ENCODE measurements at places on chromosomes 16 and 17.

DNA sequence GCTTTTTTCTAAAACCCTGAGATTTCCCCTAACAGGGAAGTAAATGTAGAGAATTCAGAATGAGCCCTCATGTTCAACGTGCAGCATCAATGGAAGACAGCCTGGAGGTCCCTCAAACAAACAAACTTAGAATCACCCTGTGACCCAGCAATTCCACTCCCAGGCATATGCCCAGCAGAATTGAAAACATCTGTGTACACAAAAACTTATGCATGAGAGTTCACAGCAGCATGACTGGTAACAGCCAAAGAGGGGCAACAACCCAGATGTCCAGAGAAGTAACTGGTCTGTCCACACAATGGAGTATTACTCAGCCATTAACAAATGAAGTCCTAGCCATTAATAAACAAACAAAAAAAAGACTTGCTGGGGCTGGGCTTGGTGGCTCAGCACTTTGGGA lies 252.7 kb downstream of the PARN start:
- no peak for DNase-seq

DNA sequence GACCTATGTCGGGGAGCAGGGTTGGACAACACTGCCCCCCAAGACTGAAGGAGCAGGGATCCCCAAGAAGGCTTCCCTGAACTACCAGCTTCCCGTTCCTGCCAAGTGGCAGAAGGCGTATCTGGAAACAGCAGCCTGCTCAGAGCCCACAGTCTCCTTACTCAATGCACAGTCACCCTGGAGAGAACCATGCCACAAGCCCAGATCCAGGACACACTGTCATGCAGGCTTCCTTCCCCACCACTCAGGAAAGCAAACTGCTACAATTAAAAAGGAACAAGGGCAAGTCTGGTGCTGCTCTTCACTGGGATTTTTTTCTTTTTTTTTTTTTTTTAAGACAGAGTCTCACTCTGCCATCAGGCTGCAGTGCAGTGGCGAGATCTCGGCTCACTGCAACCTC lies 8.2 kb downstream of the WDR45B start:
- no peak for DNase-seq

DNA sequence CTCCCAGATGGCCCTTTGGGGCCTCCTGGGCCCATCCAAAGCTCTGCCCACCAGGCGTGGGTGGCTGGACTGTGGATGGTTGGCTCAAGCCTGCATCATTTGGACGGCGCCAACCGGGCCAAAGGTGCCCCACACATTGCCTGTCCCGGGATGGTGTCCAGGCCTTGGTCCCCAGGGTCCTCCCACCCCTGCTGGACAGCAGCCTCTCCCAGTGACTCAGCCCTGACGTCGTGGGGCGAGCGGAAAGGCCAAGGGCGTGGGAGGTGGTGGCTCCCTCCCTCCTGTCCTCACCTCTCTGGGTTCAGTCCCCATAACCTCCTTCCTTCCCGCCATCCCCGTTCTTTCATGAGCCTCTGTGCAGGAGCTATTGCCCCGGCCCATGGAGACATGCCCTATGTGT lies 42.1 kb upstream of the DLX4 start:
- DNase-seq = no peak

- no peak for DNase-seq
These were observed 1098.8 kb upstream of the CDH8 start for GRCh38 chr16:63135069-63135468.

GRCh38 chr17:13346996-13347762 lies 254.6 kb downstream of the HS3ST3A1 start:
- DNase-seq = no peak

GRCh38 chr17:83126275-83126811 lies 46.9 kb downstream of the METRNL start:
- no peak for DNase-seq

GRCh38 chr16:52948946-52949345 lies 103.8 kb downstream of the CHD9NB start:
- DNase-seq = no peak

- no peak for DNase-seq
These were observed 1.4 kb downstream of the PRAC2 start for GRCh38 chr17:48724251-48725003.

DNA sequence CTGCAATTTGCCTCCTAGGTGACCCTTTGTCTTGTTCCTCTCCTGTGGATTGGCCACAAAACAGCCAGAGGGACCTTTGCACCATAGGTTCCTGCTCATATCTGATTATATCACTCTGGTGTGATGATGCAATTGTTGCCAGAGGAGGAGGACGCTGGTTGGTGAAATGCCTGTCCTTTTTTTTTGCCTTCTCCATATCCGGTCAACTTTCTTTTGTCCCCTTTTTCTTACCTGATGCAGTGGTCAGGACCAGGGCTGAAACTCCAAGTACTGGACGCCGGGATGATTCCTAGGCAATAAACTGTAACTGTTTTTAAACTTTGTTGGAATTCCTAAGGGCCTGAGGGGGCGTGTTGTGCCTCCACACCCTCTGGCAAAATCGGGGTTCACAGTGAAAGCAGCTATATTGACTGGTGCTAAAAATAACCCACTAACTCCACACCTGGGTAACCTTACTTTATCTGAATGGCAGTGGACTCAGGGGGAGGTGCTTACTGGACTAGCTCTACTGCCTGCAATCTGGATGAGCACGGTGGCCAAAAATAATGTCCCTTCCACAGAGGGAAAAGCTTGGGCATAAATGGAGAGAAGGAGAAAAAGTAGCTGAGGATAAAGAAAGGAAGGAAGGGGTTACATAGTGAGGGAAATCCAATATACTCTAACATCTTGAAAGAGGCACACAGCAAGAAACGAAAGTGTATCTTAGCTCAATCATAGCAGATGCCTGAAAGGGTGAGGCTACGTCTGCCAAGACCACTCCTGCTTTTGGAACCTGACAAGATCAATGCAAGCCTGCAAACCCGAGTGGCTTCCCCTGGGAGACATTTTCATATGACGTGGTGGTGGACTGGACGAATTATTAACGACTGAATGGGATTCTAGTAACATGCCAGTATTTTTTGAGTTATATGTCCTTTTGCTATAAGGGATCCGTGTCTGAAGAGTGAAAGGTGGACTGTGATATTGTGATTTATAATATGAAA lies 28.4 kb upstream of the ZNF423 start:
- DNase-seq = no peak

DNA sequence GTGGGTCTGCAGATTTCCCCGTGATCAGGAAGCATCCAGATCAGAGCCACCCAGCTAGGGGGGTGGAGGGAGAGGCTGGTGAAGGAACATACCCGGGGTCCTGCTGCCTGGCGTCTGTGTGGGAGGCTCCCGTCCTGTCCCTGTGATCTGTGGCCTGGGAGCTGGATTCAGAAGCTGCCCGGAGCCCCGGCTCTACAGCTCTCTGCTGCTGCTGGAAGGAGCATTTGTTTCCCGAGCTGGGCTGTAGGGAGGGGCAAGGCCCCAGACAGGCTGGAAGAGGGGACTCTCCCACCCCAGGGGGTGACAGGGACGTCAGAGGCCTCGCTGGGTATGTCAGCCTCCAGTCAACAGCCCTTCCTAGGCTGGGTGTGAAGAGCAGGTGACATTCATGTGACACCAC lies 10.2 kb downstream of the SOX8 start:
- no peak for DNase-seq

DNA sequence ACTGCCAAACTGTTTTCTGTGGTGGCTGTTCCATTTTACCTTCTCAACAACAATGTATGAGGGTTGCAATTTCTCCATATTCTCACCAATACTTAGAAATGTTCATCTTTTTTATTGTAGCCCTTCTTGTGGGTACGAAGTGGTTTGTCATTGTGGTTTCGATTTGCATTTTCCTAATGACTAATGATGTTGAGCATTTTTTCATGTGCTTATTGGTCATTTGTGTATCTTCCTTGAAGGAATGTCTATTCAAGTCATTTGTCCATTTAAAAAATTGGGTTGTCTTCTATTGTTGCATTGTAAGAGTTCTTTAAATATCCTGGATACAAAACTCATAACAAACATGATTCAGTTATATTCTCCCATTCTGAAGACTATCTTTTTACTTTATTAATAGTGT lies 47.5 kb upstream of the CCL2 start:
- DNase-seq = no peak

GRCh38 chr17:73760439-73760758 lies 116.2 kb upstream of the SDK2 start:
- DNase-seq = no peak

DNA sequence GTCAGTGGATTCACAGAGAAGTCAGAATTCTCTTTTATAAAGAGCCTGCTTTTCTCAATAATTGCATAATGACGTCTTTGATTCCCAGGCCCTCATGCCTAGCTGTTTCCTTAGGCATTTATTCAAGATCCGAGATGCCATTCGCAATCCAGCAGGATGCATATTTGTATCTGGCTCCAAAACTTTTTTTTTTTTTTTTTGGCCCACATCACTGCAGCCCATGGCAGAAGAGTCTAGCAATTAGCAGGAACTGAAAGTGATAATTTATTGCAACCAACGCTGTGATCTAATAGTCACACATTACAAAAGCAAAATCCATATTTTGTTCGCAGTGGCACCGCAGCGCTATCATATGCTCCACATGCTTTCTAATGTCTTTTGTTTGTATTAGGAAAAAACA lies 503.4 kb downstream of the MAF start:
- DNase-seq = no peak

GRCh38 chr16:28181515-28181914 lies 30.2 kb downstream of the XPO6 start:
- DNase-seq = no peak

DNA sequence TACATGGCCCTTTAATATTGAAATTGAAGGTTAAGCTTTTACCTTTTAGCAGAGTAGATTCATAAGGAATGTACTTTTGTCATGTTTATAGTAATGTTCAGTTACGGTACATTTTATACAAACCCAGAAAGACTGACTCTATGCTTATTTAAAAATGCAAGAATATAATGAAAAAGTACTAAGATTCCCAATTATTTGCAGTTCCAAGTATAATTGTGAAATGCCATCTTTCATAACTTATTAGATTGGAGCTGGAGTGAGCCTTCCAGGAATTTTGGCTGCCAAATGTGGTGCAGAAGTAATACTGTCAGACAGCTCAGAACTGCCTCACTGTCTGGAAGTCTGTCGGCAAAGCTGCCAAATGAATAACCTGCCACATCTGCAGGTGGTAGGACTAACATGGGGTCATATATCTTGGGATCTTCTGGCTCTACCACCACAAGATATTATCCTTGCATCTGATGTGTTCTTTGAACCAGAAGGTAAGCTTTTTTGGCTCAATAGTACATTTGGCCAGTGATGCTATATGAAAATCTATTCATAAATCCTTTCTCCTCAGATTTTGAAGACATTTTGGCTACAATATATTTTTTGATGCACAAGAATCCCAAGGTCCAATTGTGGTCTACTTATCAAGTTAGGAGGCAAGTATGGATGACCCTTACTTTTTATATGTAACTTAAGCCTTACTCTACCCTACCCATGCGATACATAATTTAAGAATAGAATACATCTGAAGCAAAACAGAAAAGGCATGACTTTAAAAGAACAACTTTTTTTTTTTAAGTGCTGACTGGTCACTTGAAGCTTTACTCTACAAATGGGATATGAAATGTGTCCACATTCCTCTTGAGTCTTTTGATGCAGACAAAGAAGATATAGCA lies 4.2 kb downstream of the SRSF2 start:
- DNase-seq = no peak

DNA sequence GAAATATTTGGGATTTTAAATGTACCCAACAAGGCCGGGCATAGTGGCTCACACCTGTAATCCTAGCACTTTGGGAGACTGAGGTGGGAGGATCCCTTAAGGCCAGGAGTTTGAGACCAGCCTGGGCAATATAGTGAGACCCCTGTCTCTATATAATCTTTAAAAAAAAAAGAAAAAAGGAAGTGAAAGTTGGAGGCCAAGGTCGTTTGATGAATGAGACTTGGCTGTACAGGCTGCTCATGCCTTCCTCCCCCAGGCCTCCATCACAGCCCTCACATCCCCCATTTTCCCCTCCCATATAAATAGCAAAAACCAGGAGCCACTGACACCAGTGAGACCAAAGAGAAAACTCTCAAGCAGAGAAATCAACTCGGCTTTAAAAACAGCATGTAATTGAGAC lies 3.3 kb upstream of the CA7 start:
- DNase-seq = no peak

DNA sequence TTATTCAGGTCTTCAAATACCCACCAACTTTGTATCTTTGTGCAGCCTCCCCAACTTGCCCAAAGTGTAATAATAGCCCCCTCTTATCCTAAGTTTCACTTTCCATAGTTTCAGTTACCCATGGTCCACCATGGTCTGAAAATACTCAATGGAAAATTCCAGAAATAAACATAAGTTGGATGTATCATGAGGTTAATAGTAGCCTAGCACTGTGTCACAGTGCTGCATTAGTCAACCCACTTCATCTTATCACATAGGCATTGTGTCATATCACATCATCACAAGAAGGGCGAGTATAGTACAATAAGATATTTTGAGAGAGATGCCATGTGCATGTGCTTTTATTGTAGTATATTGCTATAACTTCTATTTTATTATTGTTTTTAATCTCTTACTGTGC lies 21.9 kb downstream of the OMG start:
- DNase-seq = no peak

GRCh38 chr17:17561408-17562145 lies 29.9 kb downstream of the PEMT start:
- DNase-seq = no peak

- no peak for DNase-seq
These were observed 65.0 kb downstream of the TBC1D16 start for GRCh38 chr17:79970576-79971068.

All from esophagus squamous epithelium (tissue), 5 donors.